Bladder microvascular endothelial cell (primary cell): ENCODE measurements at places on chromosomes 6 and 20. TPM values are rescaled to one million over a fixed set of nuclear protein-coding genes. Genes with fewer than 3 reads are reported as not detected.

HLA-DRB5 gene
- 1.6 and 12.3 TPM in 2 replicates for total RNA-seq

ULBP3 gene
- total RNA-seq = 5.3 and 7.4 TPM in 2 replicates

PLAGL1 gene
- 7.1 and 8.1 TPM in 2 replicates for total RNA-seq

NDRG3 gene
- 16.2 and 20.3 TPM in 2 replicates for total RNA-seq

CRIP3 gene
- total RNA-seq = 0.19 TPM in 1 of 2 replicates, not detected in the other

NAPB gene
- 5.0 and 13.2 TPM in 2 replicates for total RNA-seq

RIMS4 gene
- total RNA-seq = not detected in 2 replicates

ZSCAN12 gene
- total RNA-seq = 3.2 and 5.3 TPM in 2 replicates

GNAS-AS1 gene
- total RNA-seq = 0.13 TPM in 1 of 2 replicates, not detected in the other

OSER1 gene
- 33.0 and 37.6 TPM in 2 replicates for total RNA-seq

SSTR4 gene
- total RNA-seq = not detected in 2 replicates

TFAP2C gene
- under 0.01 TPM in 1 of 2 replicates, not detected in the other for total RNA-seq

ZBP1 gene
- not detected in 2 replicates for total RNA-seq

CRISP3 gene
- not detected in 2 replicates for total RNA-seq

BPI gene
- not detected in 2 replicates for total RNA-seq

RPN2 gene
- total RNA-seq = 162 and 281 TPM in 2 replicates

HSD17B8 gene
- 8.1 and 11.0 TPM in 2 replicates for total RNA-seq

GABRR1 gene
- not detected in 2 replicates for total RNA-seq

CHRNA4 gene
- 0.06 TPM in 1 of 2 replicates, not detected in the other for total RNA-seq

ELMO2 gene
- total RNA-seq = 18.1 and 44.7 TPM in 2 replicates

PRDM1 gene
- 4.8 and 6.6 TPM in 2 replicates for total RNA-seq

SLC22A3 gene
- total RNA-seq = not detected in 2 replicates

CNBD2 gene
- total RNA-seq = 3.4 TPM in 2 replicates

C6orf141 gene
- total RNA-seq = 20.6 and 55.0 TPM in 2 replicates

EYA4 gene
- 0.25 TPM in 1 of 2 replicates, not detected in the other for total RNA-seq
